ENCODE measurements at places on chromosomes 2 and 18. TPM values are rescaled to one million over a fixed set of nuclear protein-coding genes. Genes with fewer than 3 reads are reported as not detected.

GTF2A1L gene
- not detected for total RNA-seq

DOK6 gene
- total RNA-seq: 3.1 TPM

TMEM169 gene
- total RNA-seq: 20.1 TPM

ABHD1 gene
- total RNA-seq: not detected

CDKL4 gene
- total RNA-seq: 0.34 TPM

L3MBTL4 gene
- 0.58 TPM for total RNA-seq

SH3BP4 gene
- 127 TPM for total RNA-seq

KCNIP3 gene
- 1.5 TPM for total RNA-seq

HYCC2 gene
- 21.8 TPM for total RNA-seq

PDCL3 gene
- 35.5 TPM for total RNA-seq
